Urothelium cell line (cell line): ENCODE measurements at places on chromosomes 3 and 15.

GRCh38 chr3:115831864-115832263 lies 208.6 kb downstream of the GAP43 start:
- no peak for DNase-seq

DNA sequence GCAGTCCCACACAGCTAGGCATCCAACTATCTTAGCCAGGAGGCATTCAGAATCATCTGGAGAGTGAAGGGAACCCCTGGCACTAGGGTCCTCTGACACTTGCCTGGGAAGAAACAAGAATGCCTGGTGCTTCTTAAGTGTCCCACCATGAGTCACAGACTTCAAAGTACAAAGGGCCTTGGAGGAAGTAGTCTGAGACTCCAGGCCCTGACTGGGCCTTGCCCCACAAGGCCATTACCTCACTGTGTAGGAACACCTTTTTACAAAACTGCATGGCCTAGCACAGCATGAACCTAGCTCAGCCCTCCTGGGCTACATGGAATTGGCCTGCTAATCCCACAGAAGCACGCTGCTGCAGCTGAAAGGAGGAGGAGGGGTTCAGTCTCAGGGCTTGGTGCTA lies 104.5 kb upstream of the SLCO2A1 start:
- no peak for DNase-seq

- no peak for DNase-seq
These were observed 22.2 kb downstream of the HEG1 start for GRCh38 chr3:125033616-125034015.

- peak; percentile 4 for DNase-seq
These were observed 274.1 kb downstream of the OTOL1 start for GRCh38 chr3:161770484-161771386.

DNA sequence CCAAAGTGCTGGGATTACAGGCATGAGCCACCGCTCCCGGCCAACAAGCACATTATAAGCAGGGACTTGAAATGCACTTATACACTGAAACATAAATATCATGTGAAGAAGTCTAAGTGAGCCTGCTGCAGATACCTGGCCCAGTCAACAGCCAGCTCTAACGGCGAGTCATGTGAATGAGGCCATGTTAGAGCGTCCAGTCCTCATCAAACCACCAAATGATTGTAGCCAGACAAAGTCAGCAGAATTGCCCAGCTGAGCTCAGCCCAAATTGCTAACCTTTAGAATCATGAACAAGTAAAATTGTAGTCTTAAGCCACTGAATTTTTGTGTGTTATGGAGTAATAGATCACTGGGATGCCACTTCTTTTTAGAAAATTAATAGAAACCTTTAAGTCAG lies 37.8 kb upstream of the UACA start:
- DNase-seq = no peak

DNA sequence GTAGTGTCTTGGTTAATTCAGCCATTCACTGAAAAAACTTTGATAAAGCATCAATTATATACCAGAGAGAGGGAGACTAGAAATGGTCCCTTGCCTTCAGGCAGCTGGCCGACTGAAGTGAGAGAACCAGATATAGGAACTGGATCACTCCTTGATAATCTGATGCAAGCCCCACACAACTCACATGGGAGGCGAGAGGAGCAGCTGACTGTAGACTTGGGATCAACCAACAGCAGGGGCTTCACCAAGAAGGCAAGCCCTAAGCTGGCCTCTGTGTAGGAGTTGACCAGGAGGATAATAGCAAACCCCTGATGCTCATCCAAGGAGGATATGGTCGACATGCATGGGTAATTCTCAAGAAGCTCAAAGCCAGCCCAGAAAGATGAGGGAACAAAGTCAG lies 133.1 kb downstream of the SRGAP3 start:
- no peak for DNase-seq

GRCh38 chr3:42369304-42369703 lies 41.1 kb downstream of the LYZL4 start:
- no peak for DNase-seq

DNA sequence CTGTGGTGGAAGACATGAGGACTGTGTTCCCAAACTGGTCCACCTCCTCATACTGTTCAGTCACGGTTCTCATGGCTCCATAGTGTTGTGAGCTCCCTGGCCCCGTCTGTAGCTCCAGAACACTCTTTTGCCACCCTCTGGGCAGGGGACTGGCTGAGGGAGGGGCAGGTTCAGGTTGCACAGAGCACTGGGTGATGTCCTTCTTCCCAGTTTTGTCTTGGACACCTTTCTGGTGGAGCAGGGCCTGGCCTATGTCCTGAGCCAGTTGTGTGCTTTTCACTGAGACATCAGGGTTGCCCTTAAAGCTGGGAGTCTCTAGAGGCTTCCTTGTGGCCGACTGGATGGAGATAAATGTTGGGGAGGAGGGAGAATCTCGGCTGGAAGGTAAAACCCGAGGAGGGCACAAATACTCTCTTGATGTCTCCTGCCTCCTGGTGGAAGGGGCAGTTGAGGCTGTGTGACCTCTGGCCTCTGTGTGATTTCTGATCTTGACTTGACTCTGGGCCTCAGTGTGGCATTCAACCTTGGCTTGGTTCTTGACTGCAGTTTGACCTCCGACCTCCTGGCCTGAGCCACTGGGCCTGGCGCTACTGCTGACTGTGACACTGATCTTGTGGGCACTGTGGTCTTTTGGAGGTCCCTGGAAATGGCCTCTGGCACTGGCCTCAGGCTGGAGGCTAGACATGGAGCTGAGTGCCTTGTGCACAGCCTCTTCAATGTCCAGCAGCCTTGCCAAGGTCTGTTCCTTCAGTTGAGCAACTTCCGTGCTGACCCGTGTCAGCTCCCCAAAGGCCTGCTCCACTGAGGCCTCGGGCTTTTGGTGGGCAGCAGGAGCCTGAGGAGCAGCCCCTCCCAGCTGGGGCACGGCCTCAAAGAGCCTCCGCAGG lies 8.1 kb downstream of the XIRP1 start:
- DNase-seq = no peak

DNA sequence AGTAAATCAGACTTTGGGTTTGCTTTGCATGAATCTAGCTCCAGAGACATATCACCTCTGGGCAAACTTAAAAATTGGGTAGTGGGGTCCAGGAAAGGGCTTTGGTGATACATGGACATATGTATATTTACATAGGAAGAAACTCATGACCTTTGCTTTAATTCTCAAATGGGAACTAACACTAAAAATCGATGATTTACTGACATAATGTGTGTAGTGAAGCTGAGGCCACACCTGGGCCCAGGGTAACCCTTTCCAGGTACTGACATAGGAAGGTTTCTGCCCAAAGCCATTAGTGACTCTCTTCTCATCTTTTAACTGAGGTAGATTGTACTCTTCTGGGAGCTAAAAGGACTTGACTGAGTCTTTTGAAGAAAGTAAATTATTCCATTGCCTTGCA lies 411.2 kb upstream of the TBL1XR1 start:
- DNase-seq = no peak

GRCh38 chr3:123686251-123686650 lies 101.4 kb upstream of the HACD2 start:
- no peak for DNase-seq

DNA sequence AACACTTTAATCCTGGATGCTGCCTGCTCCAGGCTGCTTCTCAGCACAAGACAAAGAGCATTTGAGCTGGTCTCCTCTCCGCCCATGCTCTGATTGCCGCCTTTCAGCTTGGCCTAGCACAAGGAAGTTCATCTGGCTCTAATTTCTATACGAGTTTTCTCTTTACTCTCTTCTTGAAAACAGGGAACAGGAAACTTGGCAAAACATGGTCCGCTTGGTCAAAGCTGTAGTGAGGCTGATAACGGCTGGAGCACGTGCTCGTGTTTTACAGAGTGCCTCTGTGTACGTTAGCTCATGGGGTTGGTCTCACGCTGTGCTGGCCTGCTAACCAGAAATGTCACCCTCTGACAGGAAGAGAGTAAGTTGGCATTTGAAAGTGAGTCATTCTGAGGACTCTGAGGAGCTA lies 19.2 kb downstream of the RARRES1 start:
- no peak for DNase-seq

DNA sequence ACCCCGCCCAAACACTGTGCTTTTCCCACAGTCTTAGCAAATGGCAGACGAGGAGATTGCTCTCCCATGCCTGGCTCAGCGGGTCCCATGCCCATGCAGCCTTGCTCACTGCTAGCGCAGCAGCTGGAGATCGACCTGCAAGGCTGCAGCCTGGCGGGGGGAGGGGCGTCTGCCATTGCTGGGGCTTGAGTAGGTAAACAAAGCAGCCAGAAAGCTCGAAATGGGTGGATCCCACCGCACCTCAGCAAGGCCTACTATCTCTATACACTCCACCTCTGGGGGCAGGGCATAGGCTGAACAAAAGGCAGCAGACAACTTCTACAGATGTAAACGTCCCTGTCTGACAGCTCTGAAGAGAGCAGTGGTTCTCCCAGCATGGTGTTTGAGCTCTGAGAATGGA lies 27.2 kb upstream of the WDR5B start:
- DNase-seq = no peak

DNA sequence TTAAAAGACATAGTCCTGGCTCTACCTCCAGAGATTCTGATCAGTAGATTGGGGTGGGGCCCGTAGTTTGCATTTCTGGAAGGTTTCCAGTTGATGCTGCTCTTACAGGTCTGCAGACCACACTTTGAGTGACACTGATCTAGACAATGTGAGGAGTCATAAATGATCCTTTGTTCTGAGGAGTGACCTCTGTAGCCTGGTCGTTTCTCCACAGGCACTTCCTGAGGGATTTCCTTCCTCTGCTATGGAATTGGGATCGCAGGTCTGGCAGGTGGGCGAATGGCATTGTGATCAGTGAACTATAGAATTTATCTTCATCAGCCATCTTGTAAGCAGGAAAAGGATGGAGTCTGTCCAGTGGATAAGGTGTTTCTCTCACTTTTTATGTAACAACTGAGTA lies 5.5 kb downstream of the GFM1 start:
- no peak for DNase-seq
